ENCODE measurements at places on chromosomes 6 and 20. TPM values are rescaled to one million over a fixed set of nuclear protein-coding genes. Genes with fewer than 3 reads are reported as not detected.

PRPF6 gene
- total RNA-seq, result 111 TPM

KHDC1L gene
- not detected for total RNA-seq

CD109 gene
- total RNA-seq, result 3.6 TPM

STX7 gene
- total RNA-seq, result 66.8 TPM
